Astrocyte of the spinal cord (primary cell): ENCODE measurements at places on chromosomes 3 and 15.

DNA sequence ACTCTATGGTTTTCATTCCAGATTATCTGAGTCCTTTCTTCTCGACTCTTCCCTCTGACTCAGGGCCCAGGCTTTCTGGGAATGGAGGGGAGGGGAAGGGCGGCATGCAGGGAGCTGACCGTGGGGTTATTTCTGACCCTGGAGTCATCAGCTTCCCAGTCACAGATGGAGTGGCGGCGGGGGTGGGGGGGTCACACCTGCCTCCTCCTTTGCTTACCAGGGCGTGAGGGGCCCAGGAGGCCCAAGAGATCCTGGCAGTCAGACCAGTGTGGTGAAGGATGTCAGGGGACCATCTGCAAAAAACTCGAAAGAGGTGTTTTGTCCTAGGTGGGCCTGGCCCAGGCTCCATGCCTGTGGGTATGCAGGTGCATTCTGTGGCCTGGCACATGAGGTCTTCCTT is 996 bp upstream of the XIRP1 start:
- DNase-seq: no peak

DNA sequence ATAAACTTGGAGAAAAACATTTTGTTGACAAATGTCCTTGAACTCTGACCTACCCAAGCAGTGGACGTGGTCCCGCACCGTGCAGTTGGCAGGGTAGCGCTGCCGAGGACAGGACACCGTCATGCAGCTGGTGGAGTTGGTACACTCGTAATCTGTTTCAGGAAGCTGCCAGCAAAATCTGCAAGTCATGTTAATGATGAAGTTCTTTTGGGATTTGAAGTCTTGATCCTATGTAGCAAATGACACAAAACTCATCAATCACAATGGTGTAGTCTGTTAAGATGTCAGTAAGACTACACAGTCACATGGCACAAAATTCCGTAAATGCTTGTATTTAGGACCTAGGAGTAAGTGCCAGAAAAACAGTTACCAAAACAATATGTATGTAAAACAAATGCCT is 5.5 kb downstream of the TM2D3 start:
- DNase-seq: no peak

- DNase-seq: peak; percentile 44
These were observed 1.3 kb downstream of the TOP2B start for GRCh38 chr3:25663347-25663868.

DNA sequence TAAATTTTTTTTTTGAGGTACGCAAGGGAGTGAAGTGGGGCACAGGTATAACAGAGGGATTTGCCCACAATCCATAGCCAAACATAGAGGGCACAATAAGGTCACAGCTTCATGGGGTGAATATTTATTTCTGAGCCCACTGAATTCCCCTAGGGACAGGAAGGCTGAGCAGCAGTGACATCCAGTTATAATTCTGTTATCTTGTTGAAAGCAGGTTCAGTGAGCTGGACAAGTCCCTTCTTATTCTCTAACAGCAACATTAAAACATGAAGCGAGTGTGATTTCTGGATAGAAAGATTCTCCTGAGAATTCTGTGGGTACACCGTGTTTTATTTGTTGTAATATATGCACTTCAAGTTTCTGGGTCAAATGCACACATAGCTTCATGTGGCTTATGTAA is 538.2 kb downstream of the NAALADL2 start:
- no peak for DNase-seq
